ENCODE measurements at places on chromosomes 5 and 9. TPM values are rescaled to one million over a fixed set of nuclear protein-coding genes. Genes with fewer than 3 reads are reported as not detected.

Gene IL4
- total RNA-seq = not detected

Gene RETREG1
- 2.8 TPM for total RNA-seq

Gene CSNK1A1
- 131 TPM for total RNA-seq

Gene EHMT1
- total RNA-seq = 50.4 TPM

Gene FAXDC2
- total RNA-seq = 0.05 TPM

Gene DMRT3
- not detected for total RNA-seq

Gene NUTM2G
- total RNA-seq = not detected

Gene SV2C
- 0.02 TPM for total RNA-seq

Gene CAMK2A
- total RNA-seq = 1.1 TPM

Gene EDIL3
- total RNA-seq = 0.31 TPM

Gene LOX
- 0.76 TPM for total RNA-seq

Gene AK8
- total RNA-seq = 1.4 TPM

Gene RNF180
- 0.29 TPM for total RNA-seq

Gene TAF11L5
- total RNA-seq = not detected

Gene PCDHAC2
- 7.4 TPM for total RNA-seq

Gene KLF9
- total RNA-seq = 3.5 TPM

Gene ZFP2
- total RNA-seq = not detected

Gene PTGES
- total RNA-seq = 131 TPM

Gene FOXI1
- not detected for total RNA-seq

Gene CARD19
- total RNA-seq = 61.0 TPM

Gene PCA3
- not detected for total RNA-seq

Gene IFNB1
- total RNA-seq = not detected

Gene WNT8A
- not detected for total RNA-seq

Gene F2R
- 56.4 TPM for total RNA-seq

Gene PPP3R2
- total RNA-seq = not detected

Gene HACD4
- 1.1 TPM for total RNA-seq

Gene CCDC152
- not detected for total RNA-seq

Gene OLFM1
- 11.4 TPM for total RNA-seq

Gene SEC24A
- total RNA-seq = 15.9 TPM

Gene NMUR2
- not detected for total RNA-seq

Gene CYSRT1
- 4.1 TPM for total RNA-seq

Gene FAM81B
- not detected for total RNA-seq

Gene CDC14B
- total RNA-seq = 11.1 TPM

Gene SAPCD2
- 26.4 TPM for total RNA-seq

Gene CMBL
- 22.2 TPM for total RNA-seq

Gene LMX1B
- 0.67 TPM for total RNA-seq

All from A549 treated with ZK216348 at 1 μM for 4 hours (cell line).